ENCODE measurements at places on chromosomes 1 and 21.

- no peak for DNase-seq
These were observed 19.5 kb downstream of the TSPAN2 start for GRCh38 chr1:115069659-115070308.

GRCh38 chr1:228851618-228852017 is 116.3 kb downstream of the RHOU start:
- no peak for DNase-seq

DNA sequence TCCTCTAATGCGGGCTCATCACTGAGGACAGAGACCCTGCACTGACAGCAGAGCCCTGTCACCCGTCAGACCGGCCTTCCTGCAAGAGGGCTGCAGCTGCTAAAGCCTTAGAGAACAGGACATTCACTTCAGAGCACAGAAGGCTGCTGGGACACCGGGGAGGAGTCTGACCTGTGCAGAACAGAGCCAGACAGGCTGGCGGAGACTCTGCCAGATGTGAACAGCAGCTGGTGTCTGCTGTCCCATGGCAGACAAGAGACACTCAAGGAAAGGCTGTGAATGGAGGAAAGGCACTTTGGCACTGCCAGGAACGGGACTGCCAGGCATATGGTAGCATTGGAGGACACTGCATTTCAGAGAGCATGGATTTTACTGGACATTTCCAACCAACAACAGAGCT is 21.4 kb downstream of the MRAP start:
- no peak for DNase-seq

DNA sequence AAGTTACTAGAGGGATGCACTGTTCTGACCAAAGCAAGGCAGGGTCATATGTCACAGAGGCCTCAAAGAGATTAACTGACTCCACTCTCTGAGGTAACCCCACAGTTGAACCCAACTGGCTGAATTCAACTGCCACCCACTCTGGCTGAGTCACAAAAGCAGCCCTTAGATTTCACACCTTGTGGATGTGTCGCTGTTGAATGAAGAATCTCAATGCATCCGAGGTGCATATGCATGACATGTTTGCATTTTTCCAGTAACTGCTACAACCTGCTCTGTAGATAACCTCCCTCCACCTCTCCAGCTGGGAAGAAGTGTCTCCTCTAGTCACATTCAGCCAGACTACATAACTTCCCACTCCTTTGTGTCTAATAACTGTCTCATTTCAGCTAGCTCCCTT is 27.9 kb upstream of the KIF21B start:
- no peak for DNase-seq

- no peak for DNase-seq
These were observed 264.6 kb downstream of the DUSP10 start for GRCh38 chr1:221477252-221477651.

- DNase-seq: peak; percentile 64
These were observed at the start of gene GIPC2 for GRCh38 chr1:78045926-78046778. Gene GIPC2, plus strand, starts transcription at chr1:78045966. Its CDS starts 129 bp downstream, at chr1:78046095.

DNA sequence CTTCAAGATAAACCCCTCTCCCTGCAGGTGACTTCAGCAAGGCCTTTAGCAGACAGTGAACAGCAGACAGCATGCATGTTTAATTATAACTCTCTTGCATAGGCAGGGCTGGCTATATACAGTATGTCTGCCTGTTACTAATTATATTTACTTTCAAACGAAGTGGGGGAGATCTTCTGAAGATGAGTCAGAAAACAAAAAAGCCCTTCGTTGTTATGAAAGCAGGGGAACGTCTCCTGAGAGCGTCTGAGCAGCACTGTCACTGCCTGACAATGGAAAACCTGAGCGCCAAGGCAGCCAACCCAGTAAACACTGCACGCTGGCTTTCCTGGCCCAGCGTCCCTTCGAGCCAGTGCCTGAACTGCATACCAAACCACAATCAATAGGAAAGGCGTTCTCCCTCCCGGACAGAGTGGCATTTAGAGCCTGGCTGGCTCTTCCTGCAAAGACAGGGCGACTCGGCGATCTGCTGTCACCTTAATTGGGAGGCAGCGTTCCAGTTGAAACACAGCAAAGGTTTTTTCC is 54.1 kb downstream of the TOMM20 start:
- peak; percentile 82 for DNase-seq

DNA sequence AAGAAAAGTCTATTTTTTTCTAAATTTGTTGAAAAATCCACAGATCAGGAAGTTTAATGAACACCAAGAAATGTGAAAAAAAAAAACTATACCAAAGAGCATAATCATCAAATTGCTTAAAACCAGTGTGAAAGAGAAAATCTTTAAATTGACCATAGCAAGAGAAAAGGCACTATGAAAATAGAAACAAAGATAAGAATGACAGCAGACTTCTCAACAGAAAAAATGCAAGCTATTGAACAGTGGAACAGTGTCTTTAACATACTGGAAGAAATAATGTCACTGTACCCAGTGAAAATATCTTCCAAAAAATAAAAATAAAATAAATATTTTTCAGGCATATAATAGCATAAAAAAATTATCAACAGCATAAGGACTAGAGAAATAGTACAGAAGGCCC is 243.0 kb upstream of the GJB5 start:
- DNase-seq: no peak

DNA sequence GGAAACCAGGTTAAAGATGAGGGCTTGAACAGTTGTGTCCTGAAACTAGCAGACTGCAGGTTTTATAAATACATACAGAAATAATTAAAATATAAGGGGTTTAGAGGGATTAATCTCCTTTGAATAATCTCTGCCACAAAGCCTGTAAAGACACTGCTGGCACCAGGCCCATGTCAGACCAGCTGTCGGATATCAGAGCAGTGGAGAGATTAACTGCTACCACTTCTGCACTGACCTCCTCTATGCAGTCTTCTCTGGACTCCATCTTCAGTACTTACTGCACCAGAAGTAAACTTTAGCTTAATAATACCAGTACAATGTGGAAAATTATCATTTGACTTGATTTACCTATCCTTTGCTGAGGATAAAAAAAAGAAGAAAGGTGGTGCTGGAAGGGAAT is 128.6 kb downstream of the LHX4 start:
- no peak for DNase-seq

- DNase-seq: peak; percentile 68
These were observed 37.6 kb downstream of the MCOLN2 start for GRCh38 chr1:84959294-84959693.

GRCh38 chr1:36300526-36300925 is 5.6 kb upstream of the SH3D21 start:
- no peak for DNase-seq

DNA sequence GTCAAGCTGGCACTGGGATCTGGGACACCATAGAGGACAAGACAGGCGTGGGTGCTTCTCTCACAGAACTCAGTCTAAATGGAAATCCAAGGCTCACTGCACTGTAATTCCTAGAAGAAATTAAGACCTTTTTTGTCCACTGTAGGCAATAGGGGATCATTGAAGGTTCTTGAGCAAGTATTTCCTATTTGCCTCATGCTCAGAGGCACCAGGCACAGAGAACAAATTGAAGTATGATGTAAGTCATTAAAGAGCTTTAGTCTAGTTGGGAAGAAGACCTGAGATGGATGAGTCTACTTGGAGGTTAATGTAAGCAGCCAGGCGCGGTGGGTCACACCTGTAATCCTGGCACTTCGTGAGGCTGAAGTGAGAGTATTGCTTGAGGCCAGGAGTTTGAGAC is 34.6 kb downstream of the EIF2D start:
- DNase-seq: no peak

- DNase-seq: no peak
These were observed 24.2 kb downstream of the MTARC1 start for GRCh38 chr1:220810963-220811362.

DNA sequence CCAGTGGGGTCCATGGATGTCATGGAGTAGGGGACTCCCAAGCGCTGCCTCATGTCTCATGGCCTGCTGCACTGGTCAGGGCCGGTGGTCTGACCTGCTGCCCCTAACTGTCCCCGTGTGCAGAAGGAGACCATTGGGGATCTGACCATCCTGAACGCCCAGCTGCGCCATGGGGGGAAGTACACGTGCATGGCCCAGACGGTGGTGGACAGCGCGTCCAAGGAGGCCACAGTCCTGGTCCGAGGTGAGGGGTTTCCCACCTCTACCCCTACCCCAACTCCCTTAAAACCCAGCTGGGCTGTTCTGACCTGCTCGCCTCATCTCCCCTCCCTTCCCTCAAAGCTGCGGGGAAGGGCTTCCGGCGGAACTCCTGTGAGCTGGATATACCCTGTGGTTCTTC is 18.6 kb downstream of the TMEM81 start:
- no peak for DNase-seq

DNA sequence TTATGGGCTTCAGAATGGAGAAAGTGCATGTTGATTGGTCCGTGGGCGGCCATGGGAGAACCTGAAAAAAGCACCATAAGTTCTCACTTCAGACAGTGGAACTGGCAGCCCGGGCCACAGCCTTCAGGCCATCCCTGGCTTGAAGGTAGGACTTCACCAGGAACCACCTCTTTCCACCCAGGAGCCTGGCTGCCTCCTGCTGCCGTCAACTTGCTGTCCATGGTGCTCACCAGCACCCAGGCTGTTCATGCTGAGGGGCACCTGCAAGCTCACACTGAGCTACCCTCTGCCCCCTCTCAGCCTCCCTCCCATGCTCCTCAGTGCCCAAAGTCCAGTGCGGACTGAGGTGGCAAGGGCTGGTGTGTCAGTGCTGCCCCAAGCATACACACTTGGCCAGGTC is 12.9 kb upstream of the FNBP1L start:
- no peak for DNase-seq

DNA sequence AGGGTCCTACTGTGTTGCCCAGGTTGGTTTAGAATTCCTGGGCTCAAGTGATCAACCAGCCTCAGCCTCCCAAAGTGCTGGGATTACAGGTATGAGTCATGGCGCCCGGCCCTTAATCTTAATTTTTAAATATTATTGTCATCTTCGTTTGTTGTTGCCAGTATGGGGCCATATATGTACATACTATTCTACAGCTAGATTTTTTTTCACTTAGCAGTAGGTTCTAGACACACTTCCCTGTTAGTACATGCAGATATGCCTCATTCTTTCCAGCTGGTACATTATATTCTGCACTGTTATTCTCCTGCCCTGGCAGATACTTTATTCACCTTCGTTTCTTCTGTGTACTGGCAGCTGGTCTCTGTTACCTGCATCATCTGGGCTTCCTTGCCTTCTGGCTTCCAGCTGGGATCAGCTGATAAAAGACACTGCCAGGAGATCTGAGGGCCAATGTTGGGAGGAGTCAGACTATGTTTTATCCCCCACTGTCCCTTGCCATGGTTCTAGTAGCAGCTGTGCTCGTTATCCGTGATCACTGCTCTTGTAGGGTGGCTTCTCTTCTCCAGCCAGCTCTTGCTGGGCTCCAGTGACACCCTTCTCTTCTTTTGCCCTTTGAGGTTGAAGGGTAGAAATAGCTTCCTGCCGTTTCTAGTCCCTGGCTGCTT is 24.7 kb downstream of the ST3GAL3 start:
- DNase-seq: no peak
